SK-N-MC (cell line): ENCODE measurements at places on chromosomes 7 and 10.

DNA sequence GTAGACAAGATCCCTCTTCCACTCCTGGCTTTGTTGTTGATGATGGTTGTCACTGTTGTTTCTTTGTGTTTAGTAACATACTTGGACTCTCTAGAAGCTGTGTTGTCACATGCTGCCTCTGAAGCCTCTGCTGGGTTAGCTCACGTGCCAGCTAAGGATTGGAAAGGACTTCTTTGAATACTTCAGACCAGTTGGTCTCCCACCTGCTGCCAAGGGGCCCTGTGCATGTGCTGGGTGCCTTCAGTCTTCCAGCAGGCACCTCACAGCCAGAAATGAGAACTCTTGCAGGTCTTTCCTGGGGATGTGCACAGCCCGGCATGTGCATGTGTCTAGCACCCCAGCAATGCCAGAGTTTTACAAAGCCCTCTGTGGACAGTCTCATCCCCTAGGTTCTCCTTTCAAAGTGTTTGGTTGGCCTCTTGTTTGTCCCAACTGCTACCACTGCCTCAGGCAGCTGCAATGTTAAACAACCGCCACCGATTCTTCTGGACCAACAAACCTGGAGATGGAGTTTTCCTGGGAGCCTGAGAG is 21.7 kb upstream of the NCAPG2 start:
- DNase-seq: no peak

GRCh38 chr7:124276005-124276622 is 243.2 kb upstream of the TMEM229A start:
- DNase-seq: no peak

DNA sequence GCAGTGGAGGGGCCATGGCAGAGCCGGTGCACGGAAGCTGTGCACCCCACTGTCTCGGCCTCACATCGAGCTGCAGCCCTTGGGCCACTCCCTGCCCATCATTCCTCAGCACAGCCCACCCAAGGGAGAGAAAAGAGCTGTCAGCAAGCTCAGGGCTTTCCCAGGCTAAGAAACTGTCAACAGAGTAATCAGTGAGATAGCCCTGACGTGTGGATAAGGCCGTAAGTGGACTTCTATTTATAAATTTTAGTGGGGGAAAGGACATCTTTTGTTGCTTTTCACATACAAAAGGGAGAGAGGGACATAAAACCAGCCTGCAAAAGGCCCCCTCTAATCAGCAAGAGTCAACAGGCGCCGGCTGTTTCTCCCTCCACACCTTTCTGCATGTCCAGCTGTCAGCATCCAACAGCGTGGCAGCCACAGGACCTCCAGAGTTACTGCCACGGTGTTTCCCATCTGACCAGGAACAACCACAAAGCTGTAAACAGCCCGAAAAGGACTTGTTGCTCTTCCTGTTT is 56.8 kb upstream of the DDC start:
- no peak for DNase-seq

DNA sequence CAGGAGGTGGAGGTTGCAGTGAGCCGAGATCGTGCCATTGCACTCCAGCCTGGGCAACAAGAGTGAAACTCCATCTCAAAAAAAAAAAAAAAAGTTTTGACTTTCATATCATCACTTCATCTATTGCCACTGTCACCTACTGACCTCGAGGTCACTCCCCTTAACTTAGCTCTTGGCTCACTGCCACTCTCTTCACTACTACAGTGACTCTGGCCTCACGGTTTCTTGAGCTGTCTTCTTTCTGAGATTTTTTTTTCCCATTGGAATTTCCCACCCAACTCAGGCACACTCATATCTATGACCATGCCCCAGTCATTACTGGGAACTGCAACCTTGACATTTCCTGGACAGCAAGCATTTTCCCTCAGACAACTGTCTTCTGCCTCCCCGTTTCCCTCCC is 42.6 kb upstream of the C7orf33 start:
- no peak for DNase-seq
